Mucosa of gallbladder (tissue), 1 donor: ENCODE measurements at places on chromosomes 7 and 10. TPM values are rescaled to one million over a fixed set of nuclear protein-coding genes. Genes with fewer than 3 reads are reported as not detected.
A peak's percentile ranks its signal among the peaks of the same experiment; 100 is the strongest.

The SDK1 gene
- total RNA-seq, result 6.6 TPM

The FAM180A gene
- total RNA-seq, result 13.7 TPM

The RAMP3 gene
- total RNA-seq, result 23.2 TPM

The H2BK1 gene
- not detected for total RNA-seq

The HYAL4 gene
- total RNA-seq, result not detected

The GIMAP4 gene
- total RNA-seq, result 39.9 TPM

The EPDR1 gene
- total RNA-seq, result 23.2 TPM

The NEUROD6 gene
- total RNA-seq, result not detected

The FZD8 gene
- 9.4 TPM for total RNA-seq

The INMT gene
- total RNA-seq, result 18.8 TPM

The OR6B1 gene
- total RNA-seq, result not detected

The A1CF gene
- total RNA-seq, result 34.2 TPM

The SYT15B gene
- total RNA-seq, result 0.23 TPM

The MYPN gene
- total RNA-seq, result not detected

The TNKS2 gene
- total RNA-seq, result 35.1 TPM

The PNLIPRP1 gene
- 2.1 TPM for total RNA-seq

The MALRD1 gene
- 2.3 TPM for total RNA-seq

The STK31 gene
- total RNA-seq, result 1.0 TPM

- no peak for DNase-seq
These were observed 238.0 kb downstream of the COBL start for GRCh38 chr7:51078653-51079052.

- no peak for DNase-seq
These were observed 43.8 kb upstream of the ZNF438 start for GRCh38 chr10:31075434-31075833.

DNA sequence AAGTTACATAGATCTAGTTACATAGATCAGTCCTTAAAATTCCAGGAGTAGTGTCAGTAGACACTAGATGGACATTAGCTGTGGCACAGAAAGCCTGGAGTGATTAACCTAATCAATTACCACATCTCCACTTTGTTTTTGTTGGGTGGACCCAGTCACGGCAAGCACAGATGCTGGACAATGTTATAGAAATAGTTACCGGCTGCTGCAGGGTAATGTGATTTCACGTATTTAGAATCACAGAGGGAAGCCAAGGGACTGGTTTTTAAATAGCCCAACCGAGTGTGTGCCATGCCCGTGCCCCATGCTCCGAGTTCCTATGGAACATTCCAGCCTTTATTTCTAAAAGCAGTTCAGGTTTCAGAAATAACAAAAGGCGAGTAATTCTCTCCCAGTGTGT lies 2.8 kb downstream of the LGI1 start:
- DNase-seq, result no peak

GRCh38 chr7:131454498-131454897 lies 101.9 kb downstream of the PODXL start:
- DNase-seq, result no peak

- no peak for DNase-seq
These were observed 486 bp downstream of the CACNA2D1 start for GRCh38 chr7:82443036-82443546.

DNA sequence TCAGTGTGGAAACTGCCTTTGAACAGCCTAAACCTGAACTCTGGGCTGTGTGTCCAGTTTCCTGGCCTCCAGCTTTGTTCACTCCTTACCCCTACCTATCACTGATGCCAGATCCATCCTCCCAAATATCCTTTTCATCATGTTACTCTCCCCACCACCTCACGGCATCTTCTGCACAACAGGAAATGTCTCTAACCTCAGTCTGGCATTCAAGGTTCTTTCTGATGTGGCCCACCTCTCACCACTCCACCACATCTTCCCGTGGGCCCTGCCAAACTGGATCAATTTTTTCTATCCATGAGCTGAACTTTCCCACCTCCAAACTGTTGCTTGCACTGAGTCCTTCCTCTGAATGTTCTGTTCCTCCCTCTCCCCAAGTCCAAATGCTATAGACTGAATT lies 35.8 kb upstream of the MAP3K8 start:
- DNase-seq, result no peak

GRCh38 chr7:76304888-76305375 lies 2.5 kb downstream of the HSPB1 start:
- peak; percentile 58 for DNase-seq

DNA sequence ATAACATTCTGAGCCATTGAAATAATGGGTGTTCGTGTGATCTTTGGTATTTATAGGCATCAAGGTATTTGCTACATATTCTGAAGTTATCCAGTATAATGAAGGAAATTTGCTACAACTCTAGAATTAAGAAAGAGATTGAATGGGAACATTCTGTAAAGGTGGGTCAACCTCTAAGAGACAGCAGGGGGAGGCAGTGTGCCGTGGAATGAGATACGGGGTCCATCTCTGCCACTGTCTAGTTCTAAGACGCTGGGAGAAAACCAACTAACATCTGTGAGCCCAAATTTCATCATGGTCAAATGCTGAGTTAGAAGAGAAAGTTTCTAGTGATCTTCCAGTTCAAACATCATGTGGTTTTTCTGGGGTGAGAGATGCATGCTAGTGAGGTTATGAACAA lies 368.9 kb downstream of the SORCS1 start:
- peak; percentile 38 for DNase-seq

DNA sequence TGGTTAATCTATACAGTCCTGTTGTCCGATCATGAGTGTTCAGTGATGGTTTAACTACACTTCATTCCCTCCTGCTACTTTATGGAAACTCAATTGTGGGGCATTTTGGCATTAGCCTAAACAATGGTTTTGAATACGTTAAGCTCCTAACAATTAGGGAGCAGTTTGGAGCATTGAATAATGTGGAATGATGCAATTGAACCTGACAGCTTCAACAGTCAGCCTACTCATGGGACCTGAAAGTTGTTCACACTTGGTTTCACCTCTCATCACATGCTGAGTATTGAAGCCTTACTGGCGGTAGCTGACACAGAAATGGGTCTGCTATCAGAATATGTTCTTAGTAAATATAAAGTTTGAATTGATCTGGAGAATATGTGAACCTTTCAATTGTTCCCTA lies 186.1 kb downstream of the MLLT10 start:
- DNase-seq, result no peak

- no peak for DNase-seq
These were observed 39.9 kb downstream of the CABCOCO1 start for GRCh38 chr10:61702584-61702983.

GRCh38 chr7:1994931-1995330 lies 237.8 kb downstream of the MAD1L1 start:
- DNase-seq, result no peak

DNA sequence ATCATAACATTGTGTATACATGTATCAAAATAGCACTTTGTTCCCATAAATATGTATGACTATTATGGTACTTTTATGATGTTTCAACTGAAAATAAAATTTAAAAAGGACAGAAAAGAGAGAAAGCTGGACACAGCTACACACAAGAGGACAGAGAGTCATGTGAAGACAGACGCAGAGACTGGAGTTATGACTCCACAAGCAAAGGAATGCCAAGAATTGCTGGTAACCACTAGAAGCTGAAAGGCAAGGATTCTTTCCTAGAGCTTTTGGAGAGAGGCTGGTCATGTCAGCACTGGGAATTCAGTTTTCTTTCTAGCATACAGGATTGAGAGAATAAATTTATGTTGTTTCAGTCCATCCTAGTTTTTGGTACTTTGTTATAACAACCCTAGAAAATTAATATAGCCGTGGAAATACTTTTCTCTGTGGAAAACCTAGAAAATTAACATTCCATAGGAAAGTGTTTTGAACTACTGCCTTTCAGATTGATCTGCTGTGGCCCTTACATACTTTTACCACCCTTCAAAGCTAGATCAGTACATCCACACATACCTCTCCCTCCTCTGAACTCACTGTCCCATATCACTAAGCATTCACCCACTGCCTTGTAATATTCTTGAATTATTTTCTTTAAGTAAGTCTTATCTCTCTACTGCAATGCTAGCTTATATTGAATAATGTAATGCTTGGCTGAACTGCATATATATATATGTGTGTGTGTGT lies 575.3 kb downstream of the IPMK start:
- DNase-seq, result peak; percentile 32

- no peak for DNase-seq
These were observed 40.6 kb downstream of the OSBPL3 start for GRCh38 chr7:24939416-24939815.

- DNase-seq, result no peak
These were observed 252.3 kb upstream of the KLF14 start for GRCh38 chr7:130986261-130986690.

GRCh38 chr7:77331938-77332695 lies 84.0 kb downstream of the GSAP start:
- DNase-seq, result peak; percentile 64

- peak; percentile 72 for DNase-seq
These were observed 41.4 kb upstream of the SGCE start for GRCh38 chr7:94697035-94697974.

- no peak for DNase-seq
These were observed 114.3 kb downstream of the ALOX5 start for GRCh38 chr10:45488365-45488764.

GRCh38 chr10:97243836-97244235 lies 48.6 kb downstream of the ARHGAP19 start:
- DNase-seq, result no peak

DNA sequence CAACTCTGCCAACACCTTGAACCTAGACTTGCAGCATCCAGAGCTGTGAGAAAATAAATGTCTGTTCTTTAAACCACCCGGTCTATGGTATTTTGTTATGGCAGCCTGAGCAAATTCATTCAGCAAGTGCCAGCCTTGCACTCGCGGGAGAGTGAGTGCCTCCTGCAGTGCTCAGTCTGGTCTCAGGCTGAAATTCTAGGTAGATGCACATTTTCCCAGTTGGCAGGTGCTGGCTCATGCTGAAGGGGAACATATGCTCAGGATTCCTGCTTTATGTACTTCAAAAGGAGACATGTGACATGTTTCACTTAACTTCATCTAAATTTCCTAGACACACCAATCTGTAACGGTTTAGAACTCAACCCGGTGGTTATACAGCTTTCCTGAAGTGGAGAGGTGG lies 170.8 kb downstream of the MGMT start:
- DNase-seq, result no peak

DNA sequence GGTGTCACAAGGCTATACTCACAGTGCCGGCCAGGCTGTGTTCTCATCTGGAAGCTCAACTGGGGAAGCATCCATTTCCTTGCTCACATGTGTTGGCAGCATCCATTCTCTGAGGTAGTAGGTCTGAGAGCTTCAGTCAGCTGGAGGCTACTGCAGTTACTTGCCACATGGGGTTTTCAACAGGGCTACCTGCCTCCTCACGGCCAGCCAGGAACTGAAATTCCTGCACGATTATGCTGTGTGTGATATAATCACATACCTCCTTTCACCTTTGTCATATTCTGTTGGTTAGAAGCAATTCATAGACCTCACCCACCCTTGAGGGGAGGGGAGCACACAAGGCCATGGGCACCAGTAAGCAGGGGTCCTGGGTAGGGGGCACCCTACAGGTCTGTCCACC lies 37.4 kb downstream of the PYROXD2 start:
- no peak for DNase-seq

DNA sequence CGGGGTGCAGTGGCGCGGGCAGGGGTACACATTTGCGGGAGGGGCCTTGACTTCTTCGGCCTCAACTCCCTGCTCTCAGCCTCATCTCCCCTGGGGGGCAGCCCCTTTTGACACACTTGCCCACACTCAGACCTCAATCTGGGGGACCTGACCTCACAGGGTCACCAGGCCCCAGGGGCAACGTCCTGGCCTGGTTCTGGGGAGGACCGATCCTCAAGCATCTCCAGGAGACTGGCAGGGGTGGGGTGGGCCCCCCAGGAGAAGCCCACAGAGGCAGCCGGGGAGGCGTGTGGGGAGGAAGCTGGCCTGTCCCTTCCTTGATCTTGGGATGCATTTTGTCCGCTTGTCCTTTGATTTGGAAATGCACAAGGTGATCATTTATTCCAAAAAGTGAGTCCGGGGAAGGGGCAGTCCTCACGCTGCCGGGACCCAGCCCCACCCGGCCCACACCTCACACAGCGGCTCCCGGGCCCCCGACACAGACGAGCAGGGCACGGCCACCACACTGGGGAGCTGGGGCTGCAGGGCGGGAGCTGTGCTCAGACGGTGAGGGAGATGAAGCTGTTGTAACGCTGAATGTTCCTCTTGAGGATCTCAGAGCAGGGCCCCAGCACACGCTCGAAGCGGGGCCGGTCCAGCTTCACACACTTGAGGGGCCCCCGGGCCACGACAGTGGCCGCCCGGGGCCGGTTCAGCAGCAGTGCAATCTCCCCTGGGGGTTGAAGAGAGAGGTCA lies 30.4 kb upstream of the PDGFA start:
- no peak for DNase-seq

GRCh38 chr10:128068398-128069285 lies 57.6 kb downstream of the MKI67 start:
- DNase-seq, result no peak

GRCh38 chr7:133484086-133484485 lies 231.2 kb downstream of the EXOC4 start:
- DNase-seq, result no peak

- no peak for DNase-seq
These were observed 447 bp upstream of the GPAM start for GRCh38 chr10:112184052-112184371.

DNA sequence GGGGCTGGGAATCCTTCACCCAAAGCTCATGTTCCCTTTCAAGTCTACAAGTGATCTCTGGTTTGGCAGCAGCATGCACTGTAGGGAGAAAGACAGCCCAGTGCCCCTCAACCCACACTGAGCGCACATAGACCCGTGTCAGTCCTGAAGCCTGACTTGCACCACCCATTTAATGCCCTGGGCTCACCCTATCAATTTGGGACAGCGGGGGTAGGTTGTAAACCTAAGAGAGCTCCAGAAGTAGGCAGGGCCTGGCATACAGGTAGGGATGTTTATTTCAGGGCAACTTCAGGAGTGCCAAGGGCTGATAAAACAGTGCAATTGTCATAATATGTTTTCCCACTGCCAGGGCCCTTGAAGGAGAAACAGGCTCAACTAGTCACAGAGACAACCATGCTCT lies 3.5 kb upstream of the ATP6V0E2 start:
- DNase-seq, result no peak

GRCh38 chr10:86368987-86369386 lies 2.4 kb upstream of the GRID1 start:
- no peak for DNase-seq

DNA sequence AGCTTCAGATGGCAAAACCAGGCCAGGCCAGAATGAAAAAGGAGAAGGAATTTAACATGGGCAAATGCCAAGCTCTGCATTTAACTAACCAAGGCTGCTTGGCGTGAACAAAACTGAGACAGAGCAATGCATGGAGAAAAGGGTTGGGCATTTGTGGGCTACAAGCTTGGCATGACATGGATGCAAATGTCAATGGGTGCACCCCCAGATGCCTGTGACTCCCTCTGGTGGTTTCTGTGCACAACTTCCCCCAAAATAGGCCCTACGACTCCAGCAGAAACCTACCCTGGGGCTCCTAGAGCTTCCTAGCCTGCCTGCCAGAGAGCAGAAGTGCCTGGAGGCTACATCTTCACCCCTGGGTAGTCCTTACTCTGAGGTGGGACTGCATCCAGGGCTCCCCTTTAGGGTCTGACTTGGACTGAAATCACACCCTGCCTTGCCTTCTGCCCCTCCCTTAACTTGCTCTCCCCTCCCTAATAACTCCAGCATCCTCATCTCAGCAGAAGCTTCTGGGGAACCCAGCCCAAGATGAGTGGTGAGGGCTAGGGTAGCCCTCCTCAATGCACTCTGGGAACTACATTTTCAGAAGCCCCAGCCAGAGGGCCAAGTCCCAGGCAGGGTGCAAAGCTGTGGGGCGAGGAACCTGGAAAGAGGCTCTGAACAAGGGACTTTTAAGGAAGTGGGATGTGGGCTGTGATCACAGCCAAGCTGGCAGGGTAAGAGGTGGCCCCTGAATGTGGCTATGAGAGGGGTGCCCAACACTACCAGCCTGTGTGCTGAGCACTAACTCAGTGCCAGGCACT lies 11.3 kb downstream of the GPRIN2 start:
- no peak for DNase-seq
